ENCODE measurements at places on chromosomes 16 and 17. TPM values are rescaled to one million over a fixed set of nuclear protein-coding genes. Genes with fewer than 3 reads are reported as not detected.
A peak's percentile ranks its signal among the peaks of the same experiment; 100 is the strongest.

GRCh38 chr16:75580-76501, 2.2 kb upstream of the MPG start:
- peak; percentile 93 for DNase-seq

DNA sequence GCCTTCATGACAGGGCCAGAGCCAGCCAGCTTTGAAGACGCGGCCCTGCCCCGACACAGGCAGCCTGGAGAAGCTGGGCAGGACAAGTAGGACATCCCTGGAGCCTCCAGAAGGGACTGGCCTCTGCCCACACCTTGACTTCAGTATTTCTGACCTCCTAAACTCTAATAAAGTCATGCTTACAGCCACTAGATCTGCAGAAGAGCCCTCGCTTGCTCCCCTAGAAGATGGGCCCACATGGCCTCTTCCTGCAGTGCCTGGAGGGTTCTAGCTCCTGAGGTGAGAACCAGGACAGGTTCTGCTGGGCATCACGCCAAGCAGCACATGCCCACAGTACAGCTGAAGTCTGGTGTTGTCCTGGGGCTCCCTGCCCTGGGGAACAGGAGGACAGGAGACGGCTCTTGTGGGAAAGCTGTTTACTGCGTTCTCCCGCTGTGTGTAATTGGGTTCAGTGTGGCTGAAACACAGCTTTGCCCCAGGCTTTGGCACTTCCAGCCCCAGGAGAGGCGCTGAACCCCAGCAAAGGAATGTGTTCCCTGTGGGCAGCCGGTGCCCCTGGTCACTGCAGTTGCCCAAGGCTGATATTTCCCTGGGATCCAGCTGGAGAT, 2.6 kb downstream of the APRT start:
- no peak for DNase-seq

GRCh38 chr16:84845496-84846002, 25.8 kb downstream of the CRISPLD2 start:
- DNase-seq = no peak

GRCh38 chr16:77868478-77868877, 80.1 kb downstream of the VAT1L start:
- no peak for DNase-seq

DNA sequence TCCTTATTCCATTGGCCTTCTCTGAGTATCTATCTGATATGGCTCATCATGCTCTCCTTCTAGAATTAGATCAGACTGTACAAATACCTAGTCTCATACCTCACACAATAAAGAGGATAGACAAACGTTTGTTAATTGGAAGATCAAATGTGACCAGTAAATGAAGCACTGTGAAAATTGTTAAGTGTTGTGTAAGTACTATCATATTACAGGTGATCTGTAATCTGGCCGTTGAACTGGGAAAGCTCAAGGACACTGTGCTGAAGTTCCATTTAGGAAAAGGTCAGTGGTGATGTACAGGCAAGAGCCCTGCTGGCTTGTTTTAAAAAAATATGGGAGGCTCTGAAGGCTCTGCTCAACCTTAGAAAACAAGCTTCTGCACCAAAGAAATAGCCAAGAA, 38.5 kb upstream of the CORO6 start:
- no peak for DNase-seq

GRCh38 chr16:87057951-87058560, 259.1 kb downstream of the C16orf95 start:
- DNase-seq = no peak

- DNase-seq = peak; percentile 73
Measured at GRCh38 chr16:89115216-89115861, 21.7 kb downstream of the ACSF3 start.

DNA sequence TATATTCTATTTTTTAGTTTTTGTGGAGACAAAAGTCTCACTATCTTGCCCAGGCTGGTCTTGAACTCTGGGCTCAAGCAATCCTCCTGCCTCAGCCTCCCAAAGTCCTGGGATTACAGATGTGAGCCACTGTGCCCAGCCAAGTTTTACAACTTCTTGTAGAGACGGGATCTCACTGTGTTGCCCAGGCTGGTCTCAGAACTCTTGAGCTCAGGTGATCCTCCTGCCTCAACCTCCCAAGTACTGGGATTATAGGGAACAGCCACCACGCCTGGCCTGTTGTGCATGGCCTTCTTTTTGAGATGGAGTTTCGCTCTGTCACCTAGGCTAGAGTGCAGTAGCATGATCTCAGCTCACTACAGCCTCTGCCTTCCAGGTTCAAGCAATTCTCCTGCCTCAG, 6.2 kb upstream of the CENPT start:
- no peak for DNase-seq

AMFR gene
- total RNA-seq = 97.5 TPM

GNG13 gene
- total RNA-seq = not detected
